Upper lobe of left lung (tissue), 6 donors: ENCODE measurements at places on chromosomes 4 and X. TPM values are rescaled to one million over a fixed set of nuclear protein-coding genes. Genes with fewer than 3 reads are reported as not detected.
A peak's percentile ranks its signal among the peaks of the same experiment; 100 is the strongest.

- DNase-seq, result no peak
Measured at GRCh38 chr4:110503270-110504083, 27.5 kb downstream of the ENPEP start.

DNA sequence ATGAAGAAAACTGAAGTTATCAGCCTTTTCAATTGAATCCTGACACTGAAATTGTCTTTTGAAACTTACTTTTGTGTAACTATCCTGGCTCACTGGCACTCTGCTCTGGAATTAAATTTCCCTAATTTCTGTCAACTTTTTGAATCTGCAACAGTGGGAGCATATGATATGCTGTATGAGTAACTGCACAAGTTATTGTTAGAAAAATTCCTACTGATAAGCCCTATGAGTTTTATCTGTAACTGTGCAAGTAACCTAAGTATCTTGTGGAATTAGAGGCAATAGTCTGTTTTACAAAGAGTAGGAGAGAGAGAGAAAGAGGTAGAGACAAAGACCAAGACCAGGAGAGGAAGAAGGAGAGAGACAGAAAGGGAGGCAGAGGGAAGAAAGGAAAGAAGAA lies 9.2 kb upstream of the HPGD start:
- DNase-seq, result no peak

DNA sequence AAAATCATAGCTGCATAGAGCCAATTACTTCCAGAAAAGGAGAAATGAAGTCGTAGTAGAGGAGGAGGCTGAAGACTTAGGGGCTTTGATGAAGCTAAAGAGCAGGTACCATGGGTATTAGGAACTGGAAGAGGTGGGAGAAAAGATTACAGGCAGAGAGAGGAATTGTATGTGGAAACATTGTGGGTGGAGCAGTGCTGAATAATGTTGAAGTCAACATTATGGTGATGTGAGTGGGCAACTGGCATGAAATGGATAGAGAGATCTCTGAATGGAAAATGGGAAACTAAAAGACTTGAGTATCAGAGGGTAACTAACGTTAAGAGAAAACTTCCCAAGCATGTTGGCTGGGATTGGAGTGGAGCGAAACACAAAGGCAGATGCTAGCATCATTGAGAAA lies 92.5 kb downstream of the AREG start:
- no peak for DNase-seq

DNA sequence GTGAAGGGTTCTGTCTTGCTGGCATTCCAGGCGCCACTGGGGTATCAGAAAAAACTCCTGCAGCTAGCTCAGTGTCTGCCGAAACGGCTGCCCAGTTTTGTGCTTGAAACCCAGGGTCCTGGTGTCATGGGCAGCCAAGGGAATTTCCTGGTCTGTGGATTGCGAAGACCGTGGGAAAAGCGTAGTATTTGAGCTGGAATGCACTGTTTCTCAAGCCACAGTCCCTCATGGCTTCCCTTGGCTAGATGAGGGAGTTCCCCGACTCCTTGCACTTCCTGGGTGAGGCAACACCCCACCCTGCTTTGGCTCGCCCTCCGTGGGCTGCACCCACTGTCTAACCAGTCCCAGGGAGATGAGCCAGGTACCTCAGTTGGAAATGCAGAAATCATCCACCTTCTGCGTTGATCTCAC lies 40.1 kb downstream of the NOP14 start:
- DNase-seq, result peak; percentile 56

DNA sequence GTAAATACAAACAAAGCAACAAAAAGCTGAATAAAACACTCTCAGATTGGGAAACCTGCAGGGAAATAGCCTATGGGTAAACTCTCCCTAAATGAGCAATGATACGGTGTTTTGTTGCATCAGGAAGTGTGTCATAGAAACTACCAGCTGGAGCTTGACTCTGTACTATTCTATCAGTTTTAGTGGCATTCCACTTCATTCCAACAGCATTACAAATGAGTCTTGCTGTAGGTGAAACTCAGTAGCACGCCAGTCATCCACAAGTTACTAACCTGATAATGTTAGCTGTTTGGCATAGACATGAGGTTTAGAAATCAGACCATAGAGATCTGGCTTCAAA lies 24.9 kb downstream of the FGFBP1 start:
- no peak for DNase-seq

- DNase-seq, result no peak
Measured at GRCh38 chr4:139767168-139767567, 101.5 kb downstream of the MGST2 start.

DNA sequence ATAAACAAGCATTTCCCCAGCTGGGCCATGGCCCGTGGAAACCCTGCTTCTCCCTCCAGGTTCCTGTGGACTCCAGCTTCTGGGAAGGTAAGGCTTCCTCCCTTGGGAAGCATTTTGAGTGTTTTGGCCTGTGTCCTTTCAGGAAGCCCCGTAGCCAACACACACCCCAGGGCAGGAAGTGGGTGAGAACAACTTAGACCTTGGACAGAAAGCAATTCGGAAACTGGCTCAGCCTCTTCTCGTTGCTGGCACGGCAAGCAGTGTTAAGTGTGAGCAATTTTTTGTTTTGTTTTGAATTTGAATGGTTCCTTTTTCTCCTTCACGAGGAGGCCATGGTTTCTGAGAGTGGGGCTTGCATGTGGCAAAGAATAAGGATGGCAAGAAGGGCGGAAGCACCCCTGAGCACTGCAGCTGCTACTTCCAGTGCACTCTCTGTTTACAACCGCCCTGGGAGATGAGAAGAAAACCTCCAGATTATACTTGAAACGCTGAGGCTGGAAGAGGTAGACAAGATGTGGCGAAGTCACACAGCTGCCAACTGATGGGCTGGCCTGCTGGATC lies 14.1 kb upstream of the CYTL1 start:
- DNase-seq, result no peak

DNA sequence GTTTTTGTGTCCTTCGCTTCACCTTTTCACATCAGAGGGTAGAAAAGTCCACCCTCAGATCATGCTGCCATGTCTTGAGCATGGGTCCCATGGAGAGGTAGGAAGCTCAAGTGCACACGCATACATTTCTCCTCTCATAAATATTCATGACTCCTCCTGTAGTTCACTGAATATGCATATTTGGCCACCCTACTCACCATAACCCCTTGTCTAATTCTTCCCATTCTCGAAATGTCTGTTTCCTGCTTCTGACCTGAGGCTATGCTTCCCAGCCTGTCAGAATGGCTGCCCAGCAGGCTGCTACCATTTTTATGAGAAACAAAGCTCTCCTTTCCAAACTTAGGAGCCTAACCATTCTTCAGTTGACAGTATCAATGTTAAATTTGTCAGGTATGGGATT lies 86.5 kb downstream of the ADRA2C start:
- DNase-seq, result no peak

GRCh38 chr4:145234091-145234706 lies 53.8 kb upstream of the OTUD4 start:
- peak; percentile 51 for DNase-seq

DNA sequence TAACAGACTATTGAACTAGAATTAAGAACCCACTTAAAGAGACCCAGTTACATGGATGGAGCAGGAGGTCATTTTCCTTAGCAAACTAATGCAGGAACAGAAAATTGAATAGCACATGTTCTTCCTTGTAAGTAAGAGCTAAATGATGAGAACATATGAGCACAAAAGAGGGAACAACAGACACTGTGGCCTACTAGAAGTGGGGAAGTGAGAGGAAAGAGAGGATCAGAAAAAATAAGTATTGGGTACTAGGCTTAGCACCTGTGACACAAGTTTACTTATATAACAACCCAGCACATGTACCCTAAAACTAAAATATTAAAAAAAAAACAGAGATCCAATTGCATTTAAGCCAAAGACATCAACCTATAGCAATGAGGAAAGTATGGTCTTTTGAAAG lies 26.2 kb downstream of the ARAP2 start:
- DNase-seq, result no peak

- DNase-seq, result no peak
Measured at GRCh38 chr4:147984065-147984777, 252.3 kb downstream of the ARHGAP10 start.

DNA sequence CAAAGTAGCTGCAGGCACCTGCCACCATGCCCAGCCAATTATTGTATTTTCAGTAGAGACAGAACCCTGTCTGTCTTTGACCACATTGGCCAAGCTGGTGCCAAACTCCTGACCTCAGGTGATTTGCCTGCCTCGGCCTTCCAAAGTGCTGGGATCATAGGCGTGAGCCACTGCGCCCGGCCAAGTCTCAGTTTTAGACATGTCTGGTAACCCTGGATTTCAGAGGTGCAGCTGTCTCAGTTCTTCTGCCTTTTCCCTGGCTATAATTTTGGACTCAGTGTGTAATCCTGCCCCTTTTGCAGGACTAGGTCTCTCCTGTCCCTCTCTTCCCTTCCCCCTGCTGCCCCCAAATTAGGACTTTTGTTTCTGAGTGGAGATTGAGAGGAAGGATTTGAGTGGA lies 46.6 kb downstream of the FAM193A start:
- DNase-seq, result no peak

The PPP4R3C gene
- not detected for total RNA-seq

The UNC5C gene
- 1.8 TPM for total RNA-seq

The ARSJ gene
- total RNA-seq, result 8.7 TPM

The CT45A5 gene
- not detected for total RNA-seq

The POU3F4 gene
- not detected for total RNA-seq

The SSX2B gene
- total RNA-seq, result not detected
